ENCODE measurements at places on chromosomes 13 and 19.
A peak's percentile ranks its signal among the peaks of the same experiment; 100 is the strongest.

DNA sequence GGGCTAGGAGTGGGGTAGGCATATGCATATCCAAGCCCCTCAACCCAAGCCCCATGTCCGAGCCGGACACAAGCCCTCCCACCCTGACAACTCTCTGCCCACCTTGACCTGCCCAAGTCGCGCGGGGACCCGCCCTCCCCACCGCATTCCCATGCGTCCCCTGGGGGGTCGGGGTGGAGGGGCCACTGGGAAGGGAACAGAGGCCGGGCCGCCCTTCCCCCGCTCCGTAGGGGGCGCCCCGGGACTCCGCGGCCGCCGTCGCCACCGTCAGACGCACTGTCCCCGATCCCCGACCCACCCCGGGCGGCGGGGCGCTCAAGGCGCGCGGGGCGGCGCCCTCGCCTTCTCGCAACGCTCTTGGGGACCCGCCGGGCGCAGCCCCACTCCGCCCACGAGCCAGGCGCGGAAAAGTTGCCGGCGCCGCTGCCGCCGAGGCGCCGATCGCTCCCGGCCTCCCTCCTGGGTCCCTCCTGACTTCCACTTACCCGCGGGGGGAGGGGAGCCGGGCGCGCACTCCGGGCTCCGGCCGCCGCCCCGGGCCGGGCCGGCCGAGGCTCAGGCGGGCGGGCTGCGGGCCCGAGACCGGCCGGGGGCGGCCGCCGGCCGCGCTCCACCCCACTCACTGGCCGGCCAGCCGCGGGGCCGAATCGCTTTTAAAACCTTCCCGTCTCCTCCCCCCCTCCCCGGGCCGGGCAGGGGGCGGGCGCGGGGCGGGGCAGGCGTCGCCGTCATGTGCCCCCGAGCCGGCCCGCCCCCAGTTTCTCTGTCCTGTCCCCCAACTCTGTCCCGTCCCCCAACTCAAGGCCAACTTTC, 34.4 kb upstream of the NANOS3 start:
- no peak for DNase-seq

- no peak for DNase-seq
These were observed 246.7 kb downstream of the RFC3 start for GRCh38 chr13:34064456-34065205.

DNA sequence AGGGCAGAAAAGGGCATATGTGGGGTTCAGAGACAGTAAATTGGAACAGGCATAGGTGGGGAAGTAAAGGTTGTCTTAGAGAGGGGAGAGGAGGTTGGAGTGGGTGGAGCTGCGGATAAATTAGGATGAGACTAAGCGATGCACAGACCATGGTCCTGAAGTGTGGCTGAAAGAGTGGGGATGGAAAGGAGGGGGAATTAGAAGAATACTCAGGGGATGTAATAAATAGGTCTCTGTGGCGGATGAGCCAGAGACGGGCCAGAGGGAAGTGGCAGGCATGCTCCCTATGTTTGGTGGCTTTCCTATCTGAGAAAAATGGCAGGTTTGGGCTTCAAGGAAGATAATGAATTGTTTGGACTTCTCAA, 123.4 kb downstream of the OLFM4 start:
- no peak for DNase-seq

GRCh38 chr13:107767119-107767518, 448.2 kb downstream of the LIG4 start:
- DNase-seq: no peak

DNA sequence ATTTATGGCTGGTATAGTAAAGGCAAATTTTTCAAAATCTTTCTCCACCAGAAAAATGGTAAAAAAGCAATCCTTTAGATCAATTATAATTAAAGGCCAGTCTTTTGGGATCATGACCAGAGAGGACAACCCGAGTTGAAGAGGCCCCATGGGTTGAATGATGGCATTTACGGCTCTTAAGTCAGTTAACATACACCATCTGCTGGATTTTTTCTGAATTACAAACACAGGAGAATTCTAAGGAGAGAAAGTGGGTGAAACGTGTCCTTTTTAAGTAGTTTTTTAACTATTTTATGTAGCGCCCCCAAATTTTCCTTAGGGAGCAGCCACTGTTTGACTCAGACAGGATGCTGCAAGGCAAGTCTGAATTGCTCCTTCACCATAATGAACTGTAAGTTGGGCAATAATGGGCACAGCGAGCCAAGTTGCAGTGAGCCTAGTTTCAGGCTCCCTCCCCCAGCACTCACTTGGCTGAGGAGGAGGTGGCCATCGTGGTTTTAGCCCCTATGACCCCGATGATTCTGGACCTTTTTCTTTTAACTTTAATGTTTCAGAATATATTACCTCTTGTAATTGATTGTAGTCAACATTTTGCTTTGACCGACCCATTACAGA, 13.6 kb upstream of the ZNF611 start:
- no peak for DNase-seq

GRCh38 chr19:20453425-20453935, 112.1 kb downstream of the ZNF737 start:
- no peak for DNase-seq

DNA sequence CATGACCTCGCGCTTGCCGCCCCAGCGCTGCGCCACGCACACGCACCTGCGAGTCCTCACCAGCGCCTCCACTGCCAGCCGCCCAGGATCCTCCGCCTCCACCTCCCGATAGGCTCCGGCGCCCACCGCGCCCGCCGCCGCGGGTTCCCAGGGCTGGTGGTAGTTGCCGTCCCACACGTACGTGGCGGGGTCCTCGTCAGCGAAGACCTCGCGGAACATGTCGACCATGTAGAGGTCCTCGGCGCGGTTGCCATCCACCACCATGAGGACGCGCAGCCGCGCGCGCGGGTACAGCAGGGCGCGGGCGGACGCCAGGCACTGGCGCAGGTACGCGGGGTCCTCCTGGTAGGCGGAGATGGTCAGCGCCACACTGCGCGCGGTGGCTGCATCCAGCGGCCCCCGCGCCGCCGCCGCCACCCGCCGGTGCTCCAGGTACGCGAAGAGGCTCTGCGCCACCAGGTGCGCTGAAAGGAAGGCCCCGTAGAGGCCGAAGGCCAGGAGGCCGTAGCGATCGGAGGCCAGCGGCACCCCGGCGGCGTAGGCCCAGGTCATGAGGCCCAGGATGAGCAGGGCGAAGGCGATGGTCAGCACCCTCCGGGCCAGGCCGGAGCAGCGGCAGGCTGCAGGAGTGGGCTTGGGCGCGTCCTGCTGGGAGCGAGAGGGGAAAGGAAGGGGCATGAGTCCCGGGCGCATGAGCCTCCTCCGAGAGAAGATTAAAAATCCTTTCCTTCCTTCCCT, 4.4 kb downstream of the HAS1 start:
- no peak for DNase-seq

GRCh38 chr13:76928456-76928855, 19.9 kb upstream of the ACOD1 start:
- no peak for DNase-seq

DNA sequence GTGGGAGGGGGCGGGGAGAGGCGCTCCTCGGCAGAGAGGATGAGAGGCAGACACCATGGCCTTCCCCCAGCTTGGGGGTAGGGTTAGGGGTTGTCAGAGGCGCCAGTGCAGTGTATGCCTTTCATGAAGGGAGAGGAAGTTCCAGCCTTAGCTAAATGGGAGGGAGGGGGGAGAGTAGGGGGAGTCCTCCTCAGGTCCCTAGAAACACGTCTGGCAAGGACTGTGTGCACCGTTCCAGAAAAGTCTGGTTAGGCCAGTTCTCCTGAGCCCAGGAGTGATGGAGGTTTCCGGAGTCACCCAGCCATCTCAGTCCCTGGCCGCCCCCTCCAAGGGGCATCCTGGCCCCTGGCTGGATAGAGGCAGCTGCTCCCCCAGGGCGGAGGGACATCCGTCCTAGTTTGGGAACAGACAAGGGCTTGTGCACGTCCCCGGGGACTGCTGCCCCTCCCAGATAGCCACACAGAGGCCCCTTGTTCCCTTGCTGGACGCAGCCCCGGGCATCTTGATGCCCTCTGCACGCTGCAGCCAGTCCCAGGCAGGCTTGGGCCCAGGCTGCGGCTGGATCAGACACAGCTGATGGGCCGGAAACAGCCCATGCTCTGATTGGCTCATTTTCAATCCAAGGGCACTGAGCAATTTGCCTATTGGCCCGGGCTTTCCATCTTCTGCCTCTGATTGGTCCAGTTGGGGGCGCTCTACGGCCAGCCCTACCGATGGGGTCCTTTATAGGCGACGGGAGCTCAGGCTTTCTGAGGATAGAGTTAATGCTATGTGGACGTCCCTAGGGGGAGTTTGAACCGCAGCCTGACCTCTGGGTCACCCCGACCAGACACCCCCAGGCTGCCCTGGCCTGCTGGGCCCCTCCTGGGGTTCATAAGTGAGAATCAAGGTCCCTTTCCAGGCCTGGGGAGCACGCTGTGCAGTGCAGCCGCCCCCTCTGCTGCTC, 3.8 kb downstream of the S1PR2 start:
- DNase-seq: no peak

- DNase-seq: no peak
These were observed 12.0 kb downstream of the KHSRP start for GRCh38 chr19:6412447-6413091.

DNA sequence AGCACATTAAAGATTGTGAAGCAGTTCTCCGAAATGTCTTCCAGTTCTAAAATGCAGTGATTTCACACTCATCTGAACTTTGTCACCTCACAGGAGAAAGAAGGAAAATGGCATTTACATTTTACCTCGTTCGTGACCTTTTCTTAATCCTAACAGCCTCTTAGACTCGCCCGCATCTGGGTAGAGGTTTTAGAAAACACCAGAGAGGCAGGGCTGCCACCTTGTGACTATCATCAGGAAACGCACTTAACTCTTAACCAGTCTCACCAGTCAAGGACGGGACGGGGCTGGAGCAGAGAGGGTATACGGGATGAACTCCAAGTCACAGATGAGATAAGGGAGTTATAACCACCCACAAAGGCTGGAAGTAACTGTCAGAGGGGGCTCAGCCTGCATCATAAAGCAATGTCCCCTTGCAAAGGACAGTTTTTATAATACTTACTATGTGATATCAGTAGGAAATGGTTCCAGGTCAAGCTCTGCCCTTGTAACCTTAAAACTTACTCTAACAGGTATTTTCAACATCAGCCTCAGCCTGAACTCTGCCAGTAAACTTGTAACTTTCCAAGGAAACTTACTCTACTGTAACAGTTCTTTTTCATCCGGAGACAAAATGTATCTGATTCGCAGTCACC, 8.6 kb upstream of the CEACAM6 start:
- peak; percentile 14 for DNase-seq

GRCh38 chr13:109668433-109669233, 117.8 kb downstream of the IRS2 start:
- no peak for DNase-seq

DNA sequence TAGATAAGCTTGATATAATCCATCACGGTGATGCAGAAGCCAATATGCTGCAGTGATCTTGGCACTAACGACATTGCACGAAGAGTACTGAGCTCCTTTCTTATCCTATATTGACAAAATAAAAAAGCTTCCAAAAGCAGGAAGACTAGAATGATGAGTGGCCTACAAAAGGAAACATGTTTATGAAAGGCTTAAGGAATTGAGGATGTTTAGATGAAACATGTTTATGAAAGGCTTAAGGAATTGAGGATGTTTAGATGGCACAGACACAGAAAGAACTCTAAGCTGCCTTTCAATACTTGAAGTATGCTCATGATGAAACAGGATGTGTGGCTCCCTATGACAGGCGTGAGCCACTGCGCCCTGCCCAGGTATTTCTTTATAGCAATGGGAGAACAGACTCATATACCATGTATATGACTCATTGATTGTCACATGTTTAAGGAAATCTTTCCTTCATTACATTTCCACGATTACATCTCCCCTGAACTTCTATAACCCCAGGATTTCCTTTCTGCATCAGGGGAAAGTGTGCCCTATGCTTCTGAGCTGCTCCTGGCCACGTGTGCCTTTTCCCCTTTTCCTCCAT, 690.8 kb upstream of the ARGLU1 start:
- peak; percentile 20 for DNase-seq

DNA sequence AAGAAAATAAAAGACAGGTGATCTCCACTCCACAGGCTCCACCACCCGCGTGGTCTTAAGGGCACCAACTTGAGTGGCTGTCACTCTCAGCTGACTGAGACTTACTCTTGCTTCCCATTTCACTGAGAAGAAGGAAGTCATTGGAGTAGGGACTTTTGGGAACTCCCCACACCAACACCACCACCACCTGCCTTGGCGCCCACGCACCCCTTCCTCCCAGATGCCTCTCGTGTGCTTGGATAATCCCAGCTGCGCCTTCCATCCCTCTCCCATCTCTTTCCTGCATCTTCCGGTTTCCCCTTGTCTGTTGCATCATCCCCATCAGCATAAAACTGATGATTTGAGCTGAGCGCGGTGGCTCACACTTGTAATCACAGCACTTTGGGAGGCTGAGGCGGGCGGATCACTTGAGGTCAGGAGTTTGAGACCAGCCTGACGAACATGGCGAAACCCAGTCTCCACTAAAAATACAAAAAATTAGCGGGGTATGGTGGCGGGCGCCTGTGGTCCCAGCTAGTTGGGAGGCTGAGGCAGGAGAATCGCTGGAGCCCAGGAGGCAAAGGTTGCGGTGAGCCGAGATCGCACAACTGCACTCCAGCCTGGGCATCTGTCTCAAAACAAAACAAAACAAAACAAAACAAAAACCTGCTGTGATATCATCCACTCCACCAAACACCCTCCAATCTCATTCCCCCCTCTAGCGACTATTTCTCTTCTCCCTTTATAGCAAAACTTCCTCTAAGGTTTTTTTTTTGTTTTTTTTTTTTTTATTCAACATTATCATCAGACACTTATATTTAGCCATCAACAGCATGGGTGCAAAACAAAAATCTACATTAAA, 25.5 kb downstream of the AP2S1 start:
- DNase-seq: no peak

DNA sequence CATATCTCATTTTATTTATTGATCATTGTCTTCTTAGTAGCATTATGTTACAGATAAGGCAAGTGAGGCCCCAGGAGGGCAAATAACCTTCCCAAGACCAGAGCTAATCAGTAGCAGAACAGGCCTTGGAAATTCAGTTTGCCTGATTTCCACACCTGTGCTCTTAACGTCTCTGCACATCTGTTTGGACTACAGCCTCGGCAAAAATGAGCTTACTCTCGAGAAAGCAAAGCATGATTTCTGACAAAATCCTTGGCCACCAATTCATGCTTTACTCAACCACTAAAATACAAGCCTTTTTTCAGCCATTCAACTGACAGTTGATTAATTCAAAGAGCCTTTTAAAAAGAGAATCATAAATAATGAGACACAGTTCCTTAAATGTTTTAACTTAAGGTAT, 309.3 kb upstream of the HTR2A start:
- DNase-seq: no peak

DNA sequence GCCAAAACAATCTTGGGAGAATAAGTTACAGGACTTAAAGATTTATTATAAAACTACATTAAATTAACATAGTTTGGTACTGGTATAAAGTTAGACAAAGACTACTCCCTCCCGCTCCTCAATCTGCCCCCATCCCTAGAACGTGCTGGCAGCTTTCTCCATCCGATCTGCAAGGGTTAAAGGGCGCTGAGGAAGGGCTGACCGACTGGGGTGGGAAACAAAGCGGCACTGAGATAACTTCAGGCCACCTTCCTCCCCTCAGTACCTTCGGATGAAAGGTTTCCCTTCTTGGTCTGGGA, 790 bp upstream of the SUGT1 start:
- DNase-seq: no peak

Measured in retinal pigment epithelial cell (primary cell).